Mucosa of descending colon (tissue), 3 donors: ENCODE measurements at places on chromosomes 2 and 18.

DNA sequence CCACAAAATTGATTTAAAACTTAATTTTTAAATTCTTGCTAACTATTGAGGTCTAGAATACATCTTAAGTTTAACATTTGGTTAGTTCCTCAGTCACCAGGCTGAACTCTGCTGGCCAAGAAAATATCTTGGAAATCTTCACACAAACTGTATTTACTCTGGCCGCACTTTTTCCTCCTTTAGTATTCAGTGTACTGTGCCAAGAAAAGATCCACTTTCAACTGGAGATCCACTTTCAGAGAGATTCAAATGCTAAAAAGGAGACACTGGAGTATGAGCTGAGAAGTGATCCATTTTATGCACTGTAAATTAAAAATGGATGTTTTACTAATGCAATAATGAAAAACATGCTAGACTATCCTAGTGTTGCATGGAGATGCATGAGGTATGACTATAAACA, 98.1 kb downstream of the ANTXR1 start:
- DNase-seq = no peak

GRCh38 chr18:37539236-37539635, 26.4 kb downstream of the CELF4 start:
- DNase-seq = no peak

- no peak for DNase-seq
These were observed 96.2 kb upstream of the STPG4 start for GRCh38 chr2:47251404-47251675.

GRCh38 chr2:139864821-139865302, 1084.7 kb upstream of the NXPH2 start:
- DNase-seq = no peak
